Stimulated activated CD8-positive, alpha-beta memory T cell treated with anti-CD3 and anti-CD28 coated beads, Interleukin-7, amount 100 ng/mL, for 1 hour (primary cell): ENCODE measurements at places on chromosomes 6 and 20.

DNA sequence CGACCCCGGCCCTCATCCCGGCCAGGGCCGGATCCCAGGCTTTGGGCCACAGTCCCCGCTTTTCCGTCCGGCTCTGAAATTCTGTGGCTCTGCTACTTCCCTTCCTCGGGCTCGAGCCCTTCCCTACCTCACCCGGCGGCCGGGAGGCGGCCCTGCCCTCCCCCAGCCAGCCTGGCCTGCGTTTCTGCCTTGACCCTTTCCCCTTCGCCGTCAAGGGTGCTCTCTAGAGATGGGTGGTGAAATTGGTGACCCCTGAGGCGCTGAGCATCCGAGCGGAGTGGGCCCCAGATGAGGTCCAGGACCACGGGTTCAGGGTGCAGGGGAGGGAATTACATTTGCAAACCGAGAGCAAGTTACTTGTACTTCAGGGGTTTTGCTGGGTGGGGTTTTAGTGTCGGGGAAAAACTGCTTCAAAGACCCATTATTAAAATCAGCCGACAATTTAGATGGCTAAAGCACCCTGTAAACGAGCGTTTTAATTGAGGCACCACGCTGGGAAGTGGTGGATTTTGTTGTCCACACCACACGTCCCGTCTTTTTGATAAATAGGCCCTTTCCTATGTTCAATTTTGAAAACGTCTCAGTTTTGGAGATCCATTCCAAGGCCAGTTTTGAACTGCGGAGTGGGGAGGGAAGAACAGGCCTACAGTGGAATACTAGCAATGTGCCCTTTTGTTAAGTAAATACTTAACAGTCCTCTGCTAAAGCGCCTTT, 9.9 kb downstream of the TFAP2A start:
- no peak for DNase-seq

DNA sequence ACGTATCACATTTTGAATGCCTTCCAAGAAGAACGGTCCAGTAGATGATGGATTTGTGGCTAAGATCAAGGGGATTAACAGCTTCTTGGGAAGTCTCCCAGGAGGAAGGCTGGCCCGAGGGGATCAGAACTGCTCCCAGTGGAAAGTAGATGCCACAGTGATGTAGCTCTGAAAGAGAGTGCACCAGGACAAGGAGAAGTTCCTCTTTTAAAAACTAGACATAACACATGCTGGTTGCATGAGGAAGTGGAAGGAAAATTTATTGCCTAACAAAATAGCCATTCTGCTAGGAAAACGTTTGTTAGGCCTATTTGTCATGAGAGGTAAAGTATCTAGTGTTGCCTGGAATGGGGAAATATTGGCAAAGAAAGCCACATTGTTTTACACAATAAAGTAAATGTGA, 87.8 kb downstream of the CDH26 start:
- no peak for DNase-seq

DNA sequence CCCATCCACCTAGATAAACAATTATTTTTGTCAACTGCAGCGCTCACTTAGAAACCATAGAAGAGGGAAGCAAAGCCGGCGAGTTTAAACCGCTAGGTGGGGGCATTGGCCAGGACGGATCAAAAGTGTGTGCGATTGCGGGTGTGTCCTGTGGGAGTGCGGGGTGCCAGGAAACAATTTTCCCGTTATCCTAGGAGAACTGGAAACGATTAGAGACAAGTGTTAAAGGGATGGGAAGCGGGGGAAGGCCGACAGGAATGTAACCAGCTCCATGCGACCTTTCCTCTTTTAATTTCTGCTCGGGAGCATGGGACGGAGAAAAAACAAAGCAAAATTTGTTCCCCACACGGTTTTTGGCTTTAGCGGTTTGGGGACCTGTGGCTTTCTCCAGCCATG, 2.8 kb upstream of the HTR1B start:
- no peak for DNase-seq

- no peak for DNase-seq
These were observed 15.9 kb downstream of the NT5E start for GRCh38 chr6:85465762-85466161.

DNA sequence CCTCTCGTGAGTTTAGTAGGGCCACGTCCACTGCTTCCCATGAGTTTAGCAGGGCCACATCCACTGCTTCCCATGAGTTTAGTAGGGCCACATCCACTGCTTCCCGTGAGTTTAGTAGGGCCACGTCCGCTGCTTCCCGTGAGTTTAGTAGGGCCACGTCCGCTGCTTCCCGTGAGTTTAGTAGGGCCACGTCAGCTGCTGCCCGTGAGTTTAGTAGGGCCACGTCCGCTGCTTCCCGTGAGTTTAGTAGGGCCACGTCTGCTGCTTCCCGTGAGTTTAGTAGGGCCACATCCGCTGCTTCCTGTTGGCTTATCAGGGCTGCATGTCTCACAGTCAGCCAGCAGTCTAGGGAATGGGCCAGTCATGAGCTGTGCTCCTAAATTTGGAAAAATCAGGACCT, 113.7 kb upstream of the QKI start:
- no peak for DNase-seq

DNA sequence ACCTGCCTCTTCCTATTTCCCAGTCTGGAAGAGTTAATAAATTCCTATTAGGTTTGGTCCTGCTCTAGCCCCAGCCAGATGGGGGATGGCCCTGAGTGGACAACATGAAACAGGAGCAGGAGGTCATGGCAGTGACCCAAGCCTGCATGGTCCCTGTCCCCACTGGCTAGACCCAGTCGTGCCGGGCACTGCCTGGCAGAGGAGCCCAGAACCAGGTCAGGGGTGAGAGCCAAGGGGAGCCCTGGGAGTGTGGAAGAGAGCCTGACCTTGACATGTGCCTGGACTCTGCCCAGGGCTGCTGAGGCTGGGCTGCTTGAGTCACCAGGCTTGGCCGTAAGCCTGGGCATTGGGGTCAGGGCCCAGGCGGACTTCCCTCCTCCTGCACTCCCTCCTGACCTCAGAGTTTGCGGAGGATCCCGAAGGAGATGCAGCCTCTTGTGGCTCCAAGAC, 3.6 kb downstream of the AVP start:
- no peak for DNase-seq

GRCh38 chr6:2940010-2940850, 31.1 kb downstream of the SERPINB6 start:
- peak; percentile 31 for DNase-seq

- no peak for DNase-seq
These were observed 43.8 kb upstream of the TMEM181 start for GRCh38 chr6:158516098-158516497.

GRCh38 chr6:138560130-138560860, 61.0 kb upstream of the NHSL1 start:
- no peak for DNase-seq

DNA sequence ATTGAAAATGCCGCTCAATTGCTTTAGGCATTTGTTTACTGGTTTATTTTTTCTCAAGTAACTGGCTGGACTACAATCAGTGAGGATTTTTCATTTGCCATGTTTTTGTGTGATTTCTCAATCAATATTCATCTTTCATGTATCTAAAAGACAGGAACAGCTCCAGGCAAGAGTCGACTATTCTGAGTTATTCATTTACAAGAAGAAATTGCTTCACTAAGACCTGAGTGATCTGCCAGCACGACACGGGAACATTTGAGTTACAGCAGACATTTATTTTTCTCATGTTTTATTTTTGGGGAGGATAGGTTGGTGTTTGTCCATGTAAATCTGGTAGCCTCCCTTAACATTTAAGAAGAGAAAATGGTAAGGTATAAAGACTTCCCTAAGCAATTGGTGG, 124.1 kb downstream of the CBLN4 start:
- no peak for DNase-seq

DNA sequence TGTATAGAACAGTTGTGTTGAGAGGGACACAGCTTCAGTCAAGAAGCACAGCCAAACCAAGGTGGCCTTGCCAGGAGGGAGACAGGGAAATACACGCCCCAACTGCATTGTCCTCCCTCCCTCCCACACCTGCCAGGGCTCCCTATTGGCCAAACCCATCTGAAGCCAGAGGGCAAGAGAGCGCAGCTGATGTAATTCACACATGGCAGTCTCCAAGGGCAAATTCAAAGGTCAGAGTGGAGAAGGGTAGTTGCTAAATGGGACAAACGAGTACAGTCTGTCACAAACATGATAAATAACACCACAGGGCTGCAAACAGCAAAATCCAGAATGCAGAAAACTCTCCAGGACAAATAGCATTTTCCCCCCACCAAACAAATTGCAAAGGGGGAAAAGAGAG, 23.2 kb upstream of the PPP1R16B start:
- no peak for DNase-seq

DNA sequence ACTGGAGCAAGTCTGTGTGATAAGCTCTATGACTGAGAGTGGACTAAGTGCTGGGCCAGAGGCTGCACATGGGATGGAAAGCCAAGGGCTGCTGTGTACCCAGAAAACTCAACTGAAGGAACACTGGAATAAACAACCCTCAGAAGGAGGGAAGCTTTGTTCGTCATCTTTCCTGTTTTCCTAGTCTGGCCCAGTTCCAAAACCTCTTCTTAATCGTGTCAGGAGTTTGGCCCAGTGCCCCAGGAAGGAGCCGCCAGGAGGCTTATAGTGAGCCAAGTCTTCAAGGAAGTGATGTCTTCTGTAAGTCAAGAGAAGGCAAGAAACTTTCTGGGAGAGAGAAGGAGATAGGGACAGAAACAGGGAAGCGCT, 23.3 kb upstream of the TOP1 start:
- DNase-seq = no peak

- no peak for DNase-seq
These were observed 8.2 kb upstream of the UBE2V1 start for GRCh38 chr20:50120935-50121693.

DNA sequence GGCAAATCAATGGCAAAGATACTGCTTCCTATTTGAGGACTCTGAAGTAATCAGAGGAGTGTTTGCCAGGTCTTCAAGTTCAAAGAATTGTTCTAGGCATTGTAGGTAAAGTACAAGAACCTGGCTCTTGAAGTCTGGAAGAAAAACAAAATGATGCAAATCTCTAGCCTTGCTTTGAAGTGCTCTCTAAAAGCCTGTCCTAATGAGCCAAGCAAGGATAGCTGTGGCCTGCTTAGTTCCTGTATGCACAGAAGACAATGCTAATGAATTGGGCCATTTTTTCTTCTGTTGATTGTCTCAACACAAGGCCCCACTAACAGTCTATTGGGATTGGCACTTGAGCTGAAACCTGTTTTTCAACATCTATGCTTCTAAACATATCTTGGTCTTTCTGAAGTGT, 165.0 kb upstream of the POU3F2 start:
- DNase-seq = no peak

GRCh38 chr6:137800762-137801161, 66.3 kb upstream of the TNFAIP3 start:
- DNase-seq = no peak

DNA sequence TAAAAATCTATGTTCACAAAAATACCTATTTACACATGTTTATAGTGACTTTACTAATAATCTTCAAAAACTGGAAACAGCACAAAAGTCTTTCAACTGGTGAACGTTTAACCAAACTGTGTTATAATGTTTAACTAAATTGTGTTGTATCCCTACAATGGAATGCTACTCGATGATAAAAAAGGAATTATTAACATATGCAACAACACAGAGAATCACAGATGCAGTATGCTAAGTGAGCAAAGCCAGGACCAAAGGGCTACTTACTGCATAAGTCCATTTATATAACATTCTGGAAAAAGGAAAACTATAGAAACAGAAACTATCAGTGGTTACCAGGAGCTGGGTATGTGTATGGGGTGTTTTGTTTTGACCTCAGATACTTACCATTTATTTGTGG, 602.2 kb upstream of the BTBD3 start:
- DNase-seq = no peak

GRCh38 chr6:1619098-1619672, 9.5 kb downstream of the FOXC1 start:
- DNase-seq = no peak

DNA sequence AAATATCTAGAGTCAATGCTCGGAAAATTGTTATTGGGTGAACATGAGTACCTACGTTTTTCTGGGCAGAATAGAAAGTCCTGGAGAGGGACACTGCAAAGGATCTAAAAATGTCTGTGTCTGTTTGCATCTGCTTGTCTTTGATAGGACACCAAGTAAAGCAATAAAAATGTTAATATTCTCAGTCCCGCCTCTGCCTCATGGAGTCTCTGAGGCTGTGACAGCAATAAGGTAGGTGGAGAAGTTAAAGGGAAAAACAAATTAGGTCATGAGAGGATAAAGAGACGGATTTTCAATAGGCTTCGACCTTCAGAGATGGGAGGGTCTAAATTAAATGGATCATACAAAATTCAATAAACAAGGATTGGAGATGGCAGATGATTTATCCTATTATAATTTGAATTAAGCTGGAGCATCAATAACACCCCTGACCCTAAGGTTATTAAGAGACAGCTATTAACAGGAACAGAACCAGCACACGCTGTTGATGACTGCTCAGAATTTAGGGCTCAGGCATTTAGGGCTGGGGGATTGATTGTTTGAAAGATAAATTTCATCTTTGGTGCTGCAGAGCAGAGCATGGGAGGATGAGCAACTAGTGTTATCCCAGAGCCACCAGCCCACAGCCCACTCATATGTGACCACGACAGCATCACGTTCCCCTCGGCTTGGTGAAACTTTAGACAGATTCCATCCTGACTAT, 620.3 kb upstream of the CDH4 start:
- no peak for DNase-seq

GRCh38 chr6:133245422-133245903, 4.3 kb downstream of the EYA4 start:
- DNase-seq = no peak

GRCh38 chr20:2280082-2280481, 15.7 kb upstream of the TGM3 start:
- no peak for DNase-seq

DNA sequence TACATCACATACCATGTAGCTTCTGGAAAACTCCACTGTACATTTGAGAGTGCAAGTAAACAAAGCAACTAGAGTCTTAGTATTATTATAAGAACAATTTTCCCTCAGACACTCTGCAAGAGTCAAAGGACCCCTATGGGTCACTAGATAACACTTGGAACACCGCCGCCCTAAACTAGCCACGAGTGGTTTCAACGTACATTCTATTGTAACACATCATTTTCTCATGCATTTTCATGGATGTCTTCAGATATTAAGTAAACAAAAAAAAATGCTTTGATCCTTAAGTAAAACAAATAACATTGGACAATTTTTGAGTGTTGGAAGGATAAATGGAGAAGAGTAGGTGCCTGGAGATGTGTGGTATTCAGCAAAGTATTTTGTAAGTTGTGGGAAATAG, 3.2 kb upstream of the RNF146 start:
- DNase-seq = no peak
